ENCODE measurements at places on chromosomes 12 and 14. TPM values are rescaled to one million over a fixed set of nuclear protein-coding genes. Genes with fewer than 3 reads are reported as not detected.

GRCh38 chr14:22097586-22098292 lies 424.1 kb upstream of the OR4E1 start:
- DNase-seq = no peak

DNA sequence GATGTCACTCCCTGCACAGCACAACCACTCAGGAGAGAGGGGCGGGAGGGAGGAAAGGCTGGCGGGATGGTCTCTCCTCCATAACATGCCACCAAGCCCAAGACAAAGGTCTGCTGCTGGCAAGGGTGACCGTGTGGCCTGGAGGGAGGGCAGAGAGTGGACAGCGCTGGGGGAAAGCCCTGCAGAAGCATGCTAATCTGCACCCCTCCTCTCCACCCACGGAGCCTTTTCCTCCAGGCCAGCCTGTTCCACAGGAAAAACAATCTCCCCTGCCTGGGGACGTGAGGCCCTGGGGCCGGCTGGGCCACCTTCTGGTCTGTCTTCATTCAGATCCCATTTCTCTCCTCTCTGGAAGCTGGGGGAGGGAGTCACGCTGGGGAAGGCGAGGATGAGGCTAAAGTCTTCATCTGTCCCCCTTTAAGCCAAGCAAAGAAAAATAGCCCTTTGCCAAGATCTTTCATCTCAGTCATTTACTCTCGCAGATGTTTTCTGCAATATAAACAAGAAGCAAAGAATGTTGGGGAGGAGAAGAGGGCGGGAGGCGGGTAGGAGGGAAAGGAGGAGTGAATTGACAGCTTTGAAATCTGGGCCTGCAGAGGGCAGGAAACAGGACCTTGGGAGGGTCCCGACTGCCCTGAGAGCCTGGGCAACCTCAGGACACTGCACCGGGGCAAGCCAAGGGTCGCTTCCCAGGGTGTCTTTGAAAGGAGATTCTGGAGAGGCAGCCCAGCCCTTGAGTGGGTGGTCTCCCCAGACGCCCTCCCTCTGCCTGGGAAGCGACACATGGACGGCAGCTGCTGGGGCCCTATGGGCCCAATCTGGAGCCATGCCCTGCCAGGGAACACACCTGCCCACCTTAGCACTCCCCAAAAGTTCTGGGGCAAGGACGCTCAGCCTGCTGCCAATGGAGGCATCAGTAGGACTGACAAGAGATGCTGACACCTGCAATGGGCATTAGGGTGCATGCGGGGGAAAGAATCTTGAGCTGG lies 133.6 kb downstream of the ZFP36L1 start:
- DNase-seq = peak; percentile 36

DNA sequence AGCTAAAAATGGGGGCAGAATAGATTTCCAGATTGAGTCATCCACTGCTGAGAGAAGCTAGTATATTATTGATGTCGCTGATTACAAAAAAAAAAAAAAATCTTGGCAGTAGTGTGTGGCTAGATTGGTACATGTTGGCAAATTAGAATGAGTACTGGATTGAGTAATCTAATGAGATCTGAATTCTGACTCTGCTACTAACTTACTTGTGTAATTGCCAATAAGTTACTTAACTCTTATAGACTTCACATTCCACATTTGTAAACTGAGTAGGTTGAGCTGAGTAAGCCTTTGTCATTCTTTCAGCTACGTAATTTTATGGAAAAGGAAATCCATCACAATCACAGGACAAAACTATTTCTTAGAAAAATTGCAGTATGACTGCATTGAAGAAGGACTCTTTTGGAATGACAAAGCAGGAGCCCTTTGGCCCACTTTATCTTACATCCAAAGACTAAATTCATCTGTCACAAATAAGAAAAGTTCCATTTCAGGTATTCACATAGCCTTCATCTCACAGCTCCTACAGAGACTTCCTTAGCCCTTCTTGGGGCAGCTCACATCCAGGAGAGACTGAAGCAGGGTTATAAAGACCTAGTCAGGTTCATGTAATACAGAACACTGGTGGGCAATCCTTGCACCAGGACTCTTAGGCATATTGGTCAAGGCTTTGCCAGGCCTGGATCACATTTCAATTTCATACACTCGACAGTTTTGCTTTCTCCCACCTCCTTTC lies 197.3 kb upstream of the CPNE8 start:
- no peak for DNase-seq

- no peak for DNase-seq
Observed at GRCh38 chr12:121432740-121433480, 33.0 kb downstream of the RNF34 start.

DNA sequence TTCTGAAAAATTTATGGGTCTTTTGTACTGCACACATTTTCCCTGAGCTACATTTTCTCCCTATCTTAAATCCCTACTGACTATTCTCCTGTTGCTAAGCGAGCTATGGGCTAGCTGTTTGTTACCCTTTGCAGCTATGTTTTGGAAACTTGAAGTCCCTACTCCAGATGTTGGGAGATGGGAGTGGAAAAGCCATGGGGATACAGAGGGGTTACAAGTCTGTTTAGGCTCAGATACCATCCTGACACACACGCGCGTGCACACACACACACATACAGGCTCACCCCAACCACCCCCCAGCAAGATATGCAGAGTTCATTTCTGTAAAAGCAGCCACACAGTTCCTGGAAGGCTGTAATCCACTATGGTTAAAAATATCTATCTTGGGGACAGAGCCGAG lies 15.8 kb downstream of the ATP5MC2 start:
- DNase-seq = no peak

DNA sequence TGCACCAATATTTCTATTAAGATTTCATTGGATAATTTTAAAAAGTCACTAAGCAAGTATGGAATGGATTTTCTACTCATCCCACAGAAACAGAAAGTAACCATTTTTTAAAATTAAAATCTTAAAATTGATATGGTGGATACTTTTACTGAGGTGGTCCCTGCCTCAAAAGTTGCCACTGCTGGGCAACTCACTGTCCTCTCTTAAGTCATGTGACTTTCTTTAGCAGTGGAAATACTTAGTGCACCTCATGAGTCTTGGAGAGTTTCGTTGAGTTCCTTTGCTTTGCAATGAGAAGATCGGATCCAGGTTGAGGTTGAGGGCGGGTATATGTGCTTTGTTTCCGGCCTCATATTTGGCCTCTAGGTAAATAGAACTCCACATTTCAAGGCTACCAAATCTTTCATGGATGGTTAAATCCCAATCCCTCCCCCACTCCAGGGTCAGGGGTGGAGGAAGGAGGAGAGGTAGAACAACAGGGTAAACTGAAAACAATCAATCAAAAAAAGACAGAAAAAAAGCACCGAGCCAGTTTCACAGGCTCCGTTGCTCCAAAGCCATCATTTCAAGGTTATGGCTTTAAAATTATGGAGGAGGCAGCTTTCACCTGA lies 39.5 kb upstream of the DUSP6 start:
- DNase-seq = no peak

DNA sequence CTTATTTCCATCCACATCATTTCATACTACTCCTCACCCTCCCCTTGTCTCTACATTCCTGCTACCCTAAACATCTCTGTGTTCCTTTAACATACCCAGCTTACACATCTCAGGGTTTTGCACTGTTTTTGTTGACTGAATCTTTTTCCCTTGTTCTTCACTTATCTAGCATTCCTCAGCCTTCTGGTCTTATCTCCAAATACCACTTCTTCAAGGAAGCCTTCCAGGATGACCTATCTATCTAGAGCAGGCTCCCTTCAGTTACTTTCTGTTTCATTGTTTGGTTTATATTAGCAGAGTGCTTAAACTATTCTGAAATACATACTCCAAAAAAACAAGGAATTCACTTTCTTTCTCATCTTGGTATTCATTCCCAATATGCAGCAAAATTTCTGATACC lies 353.1 kb downstream of the NAV3 start:
- no peak for DNase-seq

- no peak for DNase-seq
Observed at GRCh38 chr12:34392741-34393085, 370.4 kb downstream of the ALG10 start.

GRCh38 chr14:78202976-78203375 lies 32.8 kb downstream of the NRXN3 start:
- no peak for DNase-seq

- DNase-seq = no peak
Observed at GRCh38 chr12:38669530-38669929, 235.9 kb downstream of the CPNE8 start.

GRCh38 chr12:107859367-107859766 lies 84.9 kb downstream of the ASCL4 start:
- no peak for DNase-seq

DNA sequence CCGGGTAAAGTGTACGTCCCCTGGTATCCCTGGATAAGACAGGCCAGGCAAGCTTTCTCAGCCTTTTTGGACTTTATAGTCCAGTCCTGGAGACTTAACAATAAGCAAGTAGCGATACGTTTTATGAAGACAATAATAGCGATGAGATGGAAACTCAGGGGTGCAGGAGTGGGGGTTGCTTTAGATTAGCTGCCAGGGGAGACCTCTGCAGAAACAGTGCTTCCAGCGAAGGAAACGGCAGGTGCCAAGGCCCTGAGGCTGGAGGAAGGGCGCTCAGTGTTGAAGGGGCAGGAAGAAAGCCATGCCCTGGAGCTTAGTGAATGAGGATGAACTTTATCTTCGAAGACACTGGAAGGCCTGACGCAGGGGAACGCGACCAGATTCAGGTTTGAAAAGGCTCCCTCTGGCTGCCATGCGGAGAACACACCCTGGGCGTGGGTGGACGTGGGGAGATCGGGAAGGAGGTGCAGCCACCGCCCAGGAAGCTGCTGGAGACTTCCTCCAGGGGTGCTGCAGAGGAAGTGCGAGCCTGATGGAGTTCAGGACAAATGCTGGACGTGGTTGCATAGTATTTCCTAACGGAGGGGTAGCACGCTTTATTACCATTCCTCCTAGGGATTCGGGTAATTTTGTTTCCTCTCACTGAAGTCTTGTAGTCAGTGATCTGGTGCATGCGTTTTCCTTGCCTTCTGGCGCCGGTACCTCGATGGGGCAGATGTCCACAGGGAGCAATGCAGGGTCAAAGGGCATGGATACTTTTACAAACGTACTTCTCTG lies 26.1 kb upstream of the UBC start:
- DNase-seq = peak; percentile 93

DNA sequence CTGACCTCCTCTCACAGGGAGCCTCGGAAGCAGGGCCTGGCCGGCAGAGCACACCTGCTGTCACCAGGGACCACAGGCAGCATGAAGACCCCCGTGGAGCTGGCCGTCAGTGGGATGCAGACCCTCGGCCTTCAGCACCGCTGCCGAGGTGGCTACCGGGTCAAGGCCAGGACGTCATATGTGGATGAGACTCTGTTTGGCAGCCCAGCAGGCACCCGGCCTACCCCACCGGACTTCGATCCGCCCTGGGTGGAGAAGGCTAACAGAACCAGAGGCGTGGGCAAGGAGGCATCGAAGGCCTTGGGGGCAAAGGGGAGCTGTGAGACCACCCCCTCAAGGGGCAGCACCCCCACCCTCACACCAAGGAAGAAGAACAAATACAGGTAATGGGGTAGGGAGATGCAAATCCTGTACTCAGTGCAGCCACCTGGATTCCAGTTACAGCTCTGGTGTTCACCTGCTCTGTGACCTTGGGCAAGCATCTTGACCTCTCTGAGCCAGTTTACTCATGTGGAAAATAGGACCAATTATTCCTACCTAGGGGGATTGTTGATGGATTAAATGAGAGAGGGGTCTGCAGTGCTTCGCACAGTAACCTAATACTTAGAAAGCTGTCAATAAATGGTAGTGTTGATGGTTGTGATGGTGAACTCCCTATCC lies 1.3 kb downstream of the RITA1 start:
- DNase-seq = no peak

DNA sequence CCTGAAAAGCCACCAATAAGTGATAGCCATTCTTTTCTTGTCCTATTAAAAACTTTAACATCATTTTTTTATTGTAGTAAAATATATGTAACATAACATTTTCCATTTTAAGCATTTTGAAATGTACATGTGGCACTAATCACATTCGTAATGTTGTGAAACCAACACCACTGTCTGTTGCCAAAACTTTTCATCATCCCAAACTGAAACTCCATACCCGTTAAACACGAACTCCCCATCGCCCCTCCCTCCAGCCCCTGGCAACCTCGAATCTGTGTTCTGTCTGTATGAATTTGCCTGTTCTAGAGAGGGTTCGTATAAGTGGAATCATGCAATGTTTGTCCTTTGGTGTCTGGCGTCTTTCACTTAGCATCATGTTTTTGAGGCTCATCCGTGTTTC lies 75.9 kb downstream of the CCDC92 start:
- DNase-seq = no peak

The C12orf43 gene
- total RNA-seq = 24.6 TPM

The RASAL1 gene
- not detected for total RNA-seq

The IL22 gene
- total RNA-seq = 0.61 TPM

The DPF3 gene
- total RNA-seq = 10.2 TPM

The LRCOL1 gene
- total RNA-seq = not detected

The CLEC2D gene
- total RNA-seq = 385 TPM

The METTL1 gene
- 32.1 TPM for total RNA-seq

The ZFYVE26 gene
- 27.0 TPM for total RNA-seq

The SLC25A21 gene
- not detected for total RNA-seq

The TAS2R46 gene
- 0.73 TPM for total RNA-seq

The OR6C2 gene
- not detected for total RNA-seq

The GLIPR1L2 gene
- not detected for total RNA-seq

The ADAMTS20 gene
- not detected for total RNA-seq

All from activated CD8-positive, alpha-beta memory T cell treated with anti-CD3 and anti-CD28 coated beads, Interleukin-2, amount 10 ng/mL, durations not matched to agents 7 days and 5 days (primary cell).